NK-92 treated with Interleukin-12 subunit alpha and Interleukin-12 subunit beta, amount 100 ng/mL, for 24 hours (cell line): ENCODE measurements at places on chromosomes 4 and X.

- DNase-seq, result no peak
These were observed 24.2 kb upstream of the HELT start for GRCh38 chr4:184994010-184994622.

GRCh38 chr4:170599894-170600293 is 510.1 kb upstream of the AADAT start:
- DNase-seq, result no peak

DNA sequence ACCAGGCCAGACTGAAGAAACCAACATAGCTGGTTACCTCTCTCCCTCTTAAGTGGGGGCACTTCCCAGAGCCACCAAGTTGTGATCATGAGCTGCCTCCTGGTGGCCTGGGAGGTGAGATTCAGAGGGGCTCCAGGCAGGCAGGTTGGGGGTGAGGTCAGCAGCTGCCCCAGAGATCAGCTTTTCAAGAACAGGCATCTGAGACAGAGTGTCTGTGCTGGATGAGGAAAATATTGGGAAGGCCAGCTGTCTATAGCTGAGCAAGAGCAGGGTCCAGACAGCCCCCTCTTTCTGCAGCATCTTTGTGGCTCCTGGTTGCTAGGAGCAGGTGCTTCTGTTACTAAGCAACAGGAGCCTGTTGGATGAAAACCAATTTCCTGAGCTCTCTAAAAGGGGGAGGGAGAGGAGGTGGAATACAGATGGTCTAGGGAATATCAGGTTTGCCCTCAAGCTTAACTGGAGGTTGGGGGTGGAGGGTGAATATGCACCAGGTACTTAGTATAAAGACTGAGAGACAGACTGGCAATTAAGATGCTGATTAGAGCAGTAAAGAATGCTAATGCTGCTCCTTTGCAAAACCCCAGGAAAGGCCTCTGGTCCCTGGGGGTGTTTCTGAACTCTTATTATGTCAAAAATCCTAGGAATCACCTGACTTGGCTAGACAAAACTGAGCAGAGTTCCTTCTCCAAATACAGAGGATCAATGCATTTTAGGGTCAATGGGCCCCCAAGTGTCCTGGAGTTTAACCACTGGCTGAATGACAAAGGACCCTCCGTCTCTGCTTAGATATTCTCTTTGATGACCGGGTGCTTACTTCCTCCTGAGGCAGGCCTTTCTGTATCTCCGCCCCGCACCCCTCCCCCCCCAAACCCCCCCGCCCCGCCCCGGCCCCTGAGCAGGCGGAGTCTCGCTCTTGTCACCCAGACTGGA is 21.4 kb downstream of the ZCCHC13 start:
- no peak for DNase-seq

DNA sequence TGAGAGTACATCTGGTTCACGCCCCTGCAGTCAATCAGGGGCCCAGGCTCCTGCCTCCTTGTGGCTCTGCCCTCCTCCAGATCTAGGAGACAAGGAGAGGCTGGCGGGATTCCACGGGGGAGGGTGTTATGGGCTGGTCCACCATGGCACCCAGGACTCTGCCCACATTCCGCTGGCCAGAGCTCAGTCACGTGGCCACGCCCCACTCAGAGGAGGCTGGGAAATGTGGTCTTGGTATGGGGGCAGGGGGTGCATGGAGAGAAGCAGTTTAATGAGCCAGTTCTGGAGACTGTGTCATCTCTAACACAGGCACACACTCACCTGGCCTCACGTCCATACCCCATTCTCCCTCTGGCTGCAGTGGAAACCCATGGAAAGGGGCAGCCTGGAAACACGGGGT is 31.5 kb upstream of the PSAPL1 start:
- no peak for DNase-seq

DNA sequence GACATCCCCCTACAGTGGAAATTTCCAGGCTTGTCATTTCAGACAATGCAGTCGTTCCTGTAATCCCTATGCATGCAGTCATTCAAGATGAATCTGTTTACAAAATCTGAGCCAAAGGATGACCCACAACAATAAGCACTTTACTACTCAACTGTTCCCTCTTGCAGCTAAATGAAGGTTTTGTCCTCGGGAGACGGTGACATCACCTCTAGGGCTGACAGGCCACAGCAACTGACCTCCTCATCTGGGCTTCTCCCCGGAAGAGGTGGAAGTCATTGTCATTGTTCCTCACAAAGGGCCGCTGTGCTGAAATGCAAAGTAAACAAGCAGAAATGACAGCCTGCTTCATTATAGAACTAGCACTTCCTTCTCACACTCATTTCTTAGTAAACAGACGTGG is 29.2 kb downstream of the CLRN2 start:
- no peak for DNase-seq

- DNase-seq, result no peak
These were observed 374.3 kb downstream of the MID1IP1 start for GRCh38 chrX:39175418-39176057.

DNA sequence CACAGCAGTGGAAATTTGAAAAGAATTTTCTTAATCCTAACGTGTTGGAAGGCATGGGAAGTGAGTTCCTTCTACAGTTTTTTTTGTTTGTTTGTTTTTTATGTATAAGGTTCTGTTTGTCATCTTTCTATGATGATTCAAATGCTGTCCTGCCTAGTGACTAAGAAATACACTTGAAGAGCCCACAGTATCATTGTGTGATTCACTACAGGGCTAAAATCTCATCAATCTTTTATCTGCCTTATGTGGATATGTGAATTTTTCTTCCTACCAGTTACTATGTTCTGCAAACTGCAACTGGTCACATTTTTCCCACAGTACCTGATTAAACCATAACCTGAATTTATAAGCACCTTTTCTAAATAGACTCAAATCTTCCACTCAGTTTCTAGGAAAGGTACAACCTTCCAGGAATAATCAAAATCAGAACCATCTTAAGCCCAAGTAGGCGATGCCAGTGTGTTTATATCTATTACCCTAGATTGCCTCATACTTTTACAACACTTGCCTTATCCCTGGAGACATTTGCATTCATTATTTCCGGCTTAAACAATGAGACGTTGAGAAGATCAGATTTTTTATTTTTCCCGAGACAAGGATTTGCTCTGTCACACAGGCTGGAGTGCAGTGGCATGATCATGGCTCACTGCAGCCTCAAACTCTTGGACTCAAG is 214.6 kb upstream of the GALNT7 start:
- DNase-seq, result no peak

DNA sequence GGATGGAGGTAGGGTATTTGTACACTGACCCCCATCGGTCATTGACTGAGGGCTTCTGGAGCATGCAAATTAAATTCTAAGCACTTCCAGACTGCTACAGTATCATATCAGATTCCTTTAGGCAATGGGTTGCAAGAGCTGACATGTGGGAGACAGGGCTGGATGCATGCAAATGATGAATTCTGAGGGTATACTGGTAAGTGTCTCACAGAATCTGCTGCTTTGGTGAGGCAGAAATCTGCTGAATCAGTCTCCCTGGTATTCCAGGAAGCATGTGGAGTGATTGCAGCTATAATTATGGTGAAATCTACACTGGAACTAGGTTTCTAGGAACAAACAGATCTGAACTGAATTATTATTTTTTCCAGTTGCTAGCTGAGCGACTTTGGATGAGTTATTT is 684.9 kb upstream of the MAGEB2 start:
- DNase-seq, result no peak

GRCh38 chr4:161664740-161665139 is 499.1 kb downstream of the FSTL5 start:
- DNase-seq, result no peak

DNA sequence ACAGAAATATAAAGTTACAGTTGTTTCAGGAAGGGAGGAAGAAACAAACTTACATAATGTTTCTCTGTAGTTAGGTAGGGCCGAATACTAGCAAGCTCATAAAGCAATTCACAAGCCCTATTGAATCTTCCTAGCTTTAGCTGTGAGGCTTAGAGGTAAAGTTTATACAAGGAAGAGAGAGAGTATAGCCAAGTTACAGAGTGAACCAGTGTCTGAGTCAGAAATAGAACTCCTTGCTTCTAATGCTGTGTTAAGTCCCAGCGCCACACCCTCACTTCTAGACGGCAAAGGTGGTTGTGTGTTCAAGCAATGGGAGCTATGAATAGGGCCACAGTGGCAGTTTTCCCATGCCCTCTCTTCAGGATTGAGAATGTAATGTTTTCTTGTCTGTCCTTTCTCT is 6.1 kb downstream of the LPAR4 start:
- DNase-seq, result no peak

GRCh38 chr4:141501931-141502330 is 134.5 kb upstream of the IL15 start:
- DNase-seq, result no peak

- DNase-seq, result no peak
These were observed 178.1 kb upstream of the VEGFC start for GRCh38 chr4:176970853-176971252.

GRCh38 chr4:78797777-78798284 is 21.7 kb downstream of the BMP2K start:
- DNase-seq, result no peak

GRCh38 chr4:54097152-54097551 is 2.8 kb upstream of the GSX2 start:
- DNase-seq, result no peak
